ENCODE measurements at places on chromosomes 5 and 9.

DNA sequence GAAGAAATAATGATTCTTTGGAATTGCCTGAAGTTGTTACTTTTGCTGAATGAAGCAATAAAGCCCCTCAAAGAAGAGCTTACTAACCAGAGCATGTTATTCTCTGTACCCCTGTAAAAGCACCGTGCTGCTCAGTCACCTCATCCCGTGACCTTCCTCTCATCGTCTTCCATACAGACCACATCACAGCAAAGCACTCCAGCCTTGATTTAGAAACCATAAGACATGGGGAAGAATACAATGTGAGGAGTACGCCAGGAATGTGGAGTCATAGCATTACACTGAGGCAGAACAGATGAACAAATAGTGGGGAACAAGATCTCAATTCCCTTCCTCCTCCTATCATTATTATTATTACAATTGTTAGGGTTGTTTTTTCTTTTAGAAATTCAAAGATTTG lies 49.1 kb downstream of the ERAP1 start:
- DNase-seq: no peak

DNA sequence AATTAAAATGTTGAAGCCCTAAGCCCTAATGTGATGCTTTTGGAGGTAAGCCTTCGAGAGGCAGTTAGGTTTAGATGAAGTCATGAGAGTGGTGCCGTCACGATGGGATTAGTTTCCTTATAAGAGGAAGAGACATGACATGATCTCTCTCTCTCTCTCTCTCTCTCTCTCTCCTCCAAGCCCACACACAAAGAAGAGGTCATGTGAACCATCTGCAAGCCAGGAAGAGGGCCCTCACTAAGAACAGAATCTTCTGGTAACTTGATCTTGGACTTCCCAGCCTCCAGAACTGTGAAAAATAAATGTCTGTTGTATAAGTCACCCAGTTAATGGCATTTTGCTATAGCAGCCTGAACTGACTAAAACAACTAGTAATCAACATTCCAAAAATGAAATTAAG lies 175.5 kb downstream of the GNA14 start:
- DNase-seq: no peak

GRCh38 chr9:126532951-126533925 lies 80.5 kb upstream of the LMX1B start:
- DNase-seq: no peak

DNA sequence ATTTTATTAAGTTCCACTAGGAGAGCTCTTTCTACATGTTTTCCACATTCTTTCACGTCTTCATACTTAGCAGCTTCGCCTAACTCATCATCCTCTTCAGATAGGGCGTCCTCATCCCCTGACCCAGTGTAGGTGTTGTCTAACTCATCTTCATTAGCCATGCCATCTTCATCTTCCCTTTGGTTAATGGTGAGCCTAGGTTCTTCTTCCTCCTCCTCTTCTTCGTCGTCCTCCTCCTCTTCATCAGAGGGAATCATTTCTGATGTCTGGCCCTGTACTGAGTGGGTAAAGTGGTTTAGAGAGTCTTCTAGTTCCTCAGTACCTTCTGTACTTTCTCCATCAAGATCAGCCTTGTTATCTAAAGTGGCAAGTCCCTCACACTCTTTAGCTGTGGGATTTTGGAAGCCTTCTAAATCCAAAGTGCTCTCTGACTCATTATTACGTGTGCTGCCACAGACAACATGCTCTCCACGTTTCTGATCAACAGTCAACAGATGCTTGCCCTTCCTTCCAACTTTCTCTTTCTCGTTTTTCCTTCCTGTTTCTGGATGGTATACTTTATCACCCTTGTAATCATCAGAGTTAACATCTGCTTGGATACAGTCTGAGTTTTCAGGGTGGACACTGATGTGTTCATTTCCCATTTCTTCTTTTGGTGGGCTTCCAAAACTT lies 31.1 kb downstream of the TUT7 start:
- DNase-seq: no peak

Data from hippocampal formation (tissue), 2 donors.